NCI-H1930 (cell line): ENCODE measurements at places on chromosomes 16 and 17.

GRCh38 chr17:63652106-63652505 lies 29.9 kb downstream of the MAP3K3 start:
- no peak for DNase-seq

DNA sequence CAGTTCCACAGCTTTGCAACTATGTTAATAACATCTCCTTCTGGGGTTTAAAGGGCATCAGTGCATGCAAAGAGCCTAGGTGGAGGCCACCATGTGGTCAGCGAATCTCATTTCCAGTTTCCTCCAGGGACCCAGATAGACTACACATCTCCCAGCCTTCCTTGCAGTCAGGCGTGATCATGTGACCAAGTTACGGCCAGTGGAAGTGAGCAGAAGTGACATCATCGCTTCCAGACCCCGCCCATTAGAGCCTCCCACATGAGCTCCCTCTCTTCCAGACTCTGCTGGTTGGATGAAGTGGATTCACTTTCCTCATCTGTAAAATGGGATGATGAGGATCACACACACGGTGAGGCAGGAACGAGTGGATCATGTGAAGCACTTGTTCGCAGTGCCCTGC lies 27.4 kb upstream of the KDM8 start:
- no peak for DNase-seq

DNA sequence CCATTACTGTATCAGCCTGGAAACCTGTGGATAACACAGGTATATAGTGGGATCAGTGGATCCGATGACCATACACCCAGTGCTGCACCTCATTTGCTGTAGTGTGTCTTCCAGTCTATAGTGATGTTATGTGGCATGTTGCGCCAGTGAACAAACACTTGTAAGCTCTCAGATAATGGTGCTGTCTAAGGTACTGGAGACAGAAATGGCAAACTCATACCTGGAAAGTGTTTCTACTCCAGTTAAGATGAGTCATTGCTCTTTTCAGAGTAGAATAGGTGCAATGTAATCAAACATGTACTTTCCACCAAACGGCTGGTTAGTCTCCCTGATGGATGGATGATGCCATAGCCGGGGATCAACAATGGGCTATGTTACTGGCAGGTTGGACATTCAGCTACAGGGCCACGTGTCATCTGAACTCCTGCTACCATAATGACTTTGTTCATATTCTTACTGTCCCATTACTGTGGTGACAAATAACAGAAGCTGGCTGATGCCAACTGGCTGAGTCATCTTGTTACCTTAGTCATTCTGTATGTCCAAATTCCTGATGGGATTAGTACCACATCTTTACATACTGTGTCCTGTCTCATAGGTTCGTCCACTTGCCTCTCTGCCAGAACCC lies 6.3 kb downstream of the CCL11 start:
- no peak for DNase-seq

DNA sequence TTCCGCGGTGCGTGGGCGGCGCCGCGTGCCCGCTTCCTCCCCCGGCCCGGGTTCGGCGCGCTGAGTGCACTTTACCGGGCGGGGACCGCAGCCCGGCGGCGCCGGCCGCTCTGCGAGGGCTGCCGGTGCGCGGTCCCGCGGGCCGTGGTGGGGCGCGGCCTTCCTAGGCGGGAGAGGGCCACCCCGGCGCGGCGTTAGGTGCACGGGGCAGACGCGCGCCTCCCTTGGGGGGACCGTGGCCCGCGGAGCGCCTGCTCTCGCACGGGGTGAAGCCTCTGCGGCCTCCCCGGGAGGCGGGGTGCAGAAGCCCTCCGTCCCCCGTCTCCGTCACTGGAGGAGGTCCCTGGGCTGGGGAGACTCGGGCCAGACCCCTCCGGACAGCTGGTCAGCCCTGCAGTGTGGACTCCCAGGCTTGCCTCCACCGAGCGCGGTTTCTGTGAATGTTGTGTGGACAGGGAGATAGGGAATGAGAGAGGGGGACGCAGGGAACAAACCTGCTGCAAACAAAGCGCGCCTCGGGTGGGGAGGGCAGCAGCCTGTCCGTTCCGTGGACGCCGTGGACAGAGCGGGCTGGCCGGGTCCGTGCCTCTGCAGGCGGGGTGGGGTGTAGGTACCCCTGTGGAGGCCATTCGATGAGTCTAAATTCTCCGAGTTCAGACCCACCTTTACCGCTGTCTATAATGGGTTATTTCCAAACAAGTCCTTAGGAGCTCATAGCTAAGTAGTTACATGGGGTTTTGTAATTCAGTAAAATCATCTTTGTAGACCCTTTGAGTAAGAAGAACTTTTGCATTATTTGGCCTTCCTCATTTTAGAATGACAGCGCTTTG lies 721 bp downstream of the TBCD start:
- no peak for DNase-seq

- no peak for DNase-seq
These were observed 33.3 kb downstream of the PKD1L3 start for GRCh38 chr16:71966932-71967331.

GRCh38 chr17:31286587-31286986 lies 10.5 kb downstream of the OMG start:
- no peak for DNase-seq

DNA sequence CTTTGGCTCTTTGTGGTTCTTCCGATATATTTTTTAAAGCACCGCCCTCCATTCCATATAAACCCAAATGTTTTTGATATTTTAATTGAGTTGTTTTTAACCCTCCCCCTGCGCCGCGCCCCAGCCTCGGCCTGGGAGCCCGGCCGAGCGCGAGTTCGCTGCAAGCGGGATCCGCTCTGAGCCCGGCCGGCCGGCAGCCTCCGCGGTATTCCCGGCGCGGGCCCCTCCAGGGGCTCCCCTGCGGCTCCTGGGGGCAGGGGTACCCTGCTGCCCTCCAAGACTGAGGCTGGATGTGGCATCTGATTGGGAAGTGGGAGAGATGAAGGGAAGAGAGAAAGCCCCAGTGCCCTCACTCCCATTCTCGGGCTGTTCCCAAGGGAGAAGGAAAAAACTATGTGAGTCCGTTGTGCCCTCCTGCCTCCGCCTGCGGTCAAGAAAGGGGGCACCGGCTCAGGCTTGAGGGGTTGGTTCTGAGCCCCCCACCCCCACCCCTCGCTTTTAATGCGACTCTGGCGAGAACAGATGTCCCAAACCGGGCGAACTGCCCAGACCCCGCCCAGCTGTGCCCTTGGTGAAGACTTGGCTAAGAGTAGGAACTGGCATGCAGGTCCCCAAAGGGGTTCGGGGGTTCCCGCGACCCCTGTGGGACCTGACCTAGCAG lies 8.6 kb downstream of the NEUROD2 start:
- DNase-seq, result no peak

DNA sequence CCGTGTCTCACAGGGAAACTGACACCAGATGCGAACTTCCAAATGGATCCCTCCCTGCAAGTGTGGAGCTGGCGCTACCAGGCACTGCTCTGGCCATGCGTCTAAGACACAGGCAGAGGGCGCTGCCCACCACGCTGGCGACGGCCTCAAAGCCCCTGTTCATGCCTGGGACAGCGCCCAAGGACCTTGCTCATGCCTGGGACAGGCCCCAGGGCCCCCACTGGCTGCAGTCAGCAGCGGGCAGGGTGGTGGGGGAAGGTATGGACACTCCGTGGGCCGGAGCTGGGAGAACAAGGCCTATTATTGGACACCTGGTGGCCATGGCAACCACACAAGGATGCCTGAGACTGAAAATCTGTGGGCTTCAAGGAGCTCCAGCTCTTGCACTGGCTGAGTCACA lies 8.8 kb downstream of the ZG16B start:
- DNase-seq, result peak; percentile 32

GRCh38 chr16:67299269-67299668 lies 19.9 kb downstream of the PLEKHG4 start:
- DNase-seq, result no peak

- peak; percentile 48 for DNase-seq
These were observed 1.4 kb upstream of the ALDOA start for GRCh38 chr16:30063893-30064728.

- DNase-seq, result no peak
These were observed 19.8 kb downstream of the MPG start for GRCh38 chr16:97822-98221.

DNA sequence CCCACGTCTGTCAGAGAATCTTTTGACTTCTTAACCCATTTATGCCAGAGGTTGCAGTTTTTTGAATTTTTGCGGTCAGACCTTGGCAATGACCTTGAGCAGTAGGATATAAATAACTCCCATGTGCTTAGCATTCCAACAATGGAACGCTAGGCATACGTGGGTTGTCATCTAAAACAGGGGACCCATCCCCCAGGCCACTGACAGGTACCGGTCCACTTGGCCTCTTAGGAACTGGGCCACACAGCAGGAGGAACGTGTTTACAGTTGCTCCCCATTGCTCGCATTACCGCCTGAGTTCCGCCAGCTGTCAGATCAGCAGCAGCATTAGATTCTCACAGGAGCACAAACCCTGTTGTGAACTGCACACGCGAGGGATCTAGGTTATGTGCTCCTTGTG lies 76.8 kb upstream of the LGALS9 start:
- no peak for DNase-seq
